Activated CD4-positive, alpha-beta T cell treated with anti-CD3 and anti-CD28 coated beads, Interleukin-2, amount 10 ng/mL, durations not matched to agents 24 days and 14 days (primary cell): ENCODE measurements at places on chromosomes 6 and 20.

- H3K27me3 ChIP-seq, result no peaks in the 10 kb centered on the region
- DNase-seq, result peak; percentile 37
- H3K4me1 ChIP-seq, result no peaks in the 10 kb centered on the region
- H3K4me3 ChIP-seq, result no peak overlapping the region
Observed at GRCh38 chr6:133546098-133546497, 304.9 kb downstream of the EYA4 start.

- no peak overlapping the region for H3K4me3 ChIP-seq
- H3K27ac ChIP-seq, result no peak overlapping the region
- H3K27me3 ChIP-seq, result peaks cover 3% of the 10 kb centered on the region
- DNase-seq, result no peak
- no peaks in the 10 kb centered on the region for H3K36me3 ChIP-seq
Observed at GRCh38 chr20:12927489-12927888, 81.3 kb upstream of the SPTLC3 start.

- no peak overlapping the region for H3K4me3 ChIP-seq
- H3K27ac ChIP-seq, result no peak overlapping the region
- DNase-seq, result no peak
- peaks cover 15% of the 10 kb centered on the region for H3K27me3 ChIP-seq
Observed at GRCh38 chr6:33727932-33728331, 16.4 kb upstream of the UQCC2 start.

DNA sequence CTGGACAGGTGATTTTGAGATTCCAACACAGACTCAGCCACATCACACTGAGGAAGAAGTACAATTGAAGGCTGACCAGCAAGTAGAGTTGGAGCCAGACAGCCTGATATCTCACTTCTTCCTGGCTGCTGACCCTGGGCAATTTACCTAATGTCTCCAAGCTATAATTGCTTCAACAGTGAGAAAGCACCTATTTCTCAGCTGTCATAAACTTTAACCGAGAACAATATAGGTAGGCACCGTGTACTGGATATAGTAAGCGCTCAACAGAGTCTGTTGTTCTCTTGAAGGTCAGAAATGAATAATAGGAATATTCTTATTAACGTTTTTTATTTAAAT is 28.3 kb downstream of the STX7 start:
- peaks cover 5% of the 10 kb centered on the region for H3K36me3 ChIP-seq
- no peaks in the 10 kb centered on the region for H3K27me3 ChIP-seq
- H3K4me3 ChIP-seq, result no peak overlapping the region

DNA sequence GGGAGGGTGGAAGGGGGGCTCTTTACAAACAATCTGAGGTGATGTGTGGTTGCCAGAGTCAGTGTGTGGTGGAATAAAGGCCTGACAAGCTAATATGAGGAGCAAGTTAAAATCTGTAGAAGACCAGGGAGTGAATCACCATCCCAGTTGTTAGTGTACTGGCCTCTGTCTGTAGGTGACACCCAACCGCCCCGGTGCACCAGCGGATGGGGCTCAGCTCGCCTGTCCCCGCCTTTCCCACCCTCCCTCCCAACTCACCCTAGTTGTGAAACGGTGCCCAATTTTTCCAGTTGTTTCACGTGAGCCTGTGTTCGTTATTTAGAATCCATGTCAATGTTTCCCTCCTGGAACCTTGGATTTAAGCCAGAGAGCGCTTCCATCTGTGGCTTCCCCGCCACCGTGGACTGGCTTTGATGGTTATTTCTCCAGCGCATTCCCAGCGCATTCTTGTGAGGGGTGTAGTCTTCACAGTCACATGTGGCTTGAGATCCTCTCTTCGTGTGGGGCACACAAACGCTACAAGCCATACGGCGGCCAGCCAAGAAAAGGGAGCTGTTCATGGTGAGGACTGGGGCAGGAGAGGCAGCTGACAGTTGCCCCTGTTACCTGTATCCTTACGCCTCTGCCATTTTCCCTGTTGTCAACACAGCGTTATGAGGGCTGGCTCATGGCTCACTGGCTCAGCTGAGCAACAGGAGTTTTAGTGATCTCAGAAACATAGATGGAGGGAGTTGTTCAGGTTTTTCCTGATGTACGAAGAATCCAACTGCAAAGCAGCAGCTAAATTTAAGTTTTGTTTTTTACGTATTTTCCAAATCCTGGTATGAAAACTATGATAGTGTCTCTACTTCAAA is 137.6 kb downstream of the ZDHHC14 start:
- peaks cover 3% of the 10 kb centered on the region for H3K36me3 ChIP-seq
- DNase-seq, result no peak
- H3K4me1 ChIP-seq, result peaks cover 16% of the 10 kb centered on the region
- H3K27ac ChIP-seq, result no peak overlapping the region
- no peaks in the 10 kb centered on the region for H3K27me3 ChIP-seq

DNA sequence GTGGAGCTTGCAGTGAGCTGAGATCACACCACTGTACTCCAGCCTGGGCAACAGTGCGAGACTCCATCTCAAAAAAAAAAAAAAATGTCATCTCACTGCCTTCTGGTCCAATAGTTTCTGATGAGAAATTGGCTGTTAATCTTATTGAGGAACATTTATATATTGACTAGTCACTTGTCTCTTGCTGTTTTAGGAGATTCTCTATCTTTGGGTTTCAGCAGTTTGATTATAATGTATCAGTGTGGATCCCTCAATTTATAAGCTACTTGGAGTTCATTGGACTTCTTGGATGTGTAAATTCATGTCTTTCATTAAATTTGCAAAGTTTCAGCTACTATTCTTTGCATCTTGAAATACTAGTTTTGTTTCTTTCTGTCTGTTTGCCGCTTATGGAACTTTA is 11.2 kb downstream of the ZGPAT start:
- no peak overlapping the region for H3K4me3 ChIP-seq
- H3K27me3 ChIP-seq, result no peaks in the 10 kb centered on the region
- no peak for DNase-seq

DNA sequence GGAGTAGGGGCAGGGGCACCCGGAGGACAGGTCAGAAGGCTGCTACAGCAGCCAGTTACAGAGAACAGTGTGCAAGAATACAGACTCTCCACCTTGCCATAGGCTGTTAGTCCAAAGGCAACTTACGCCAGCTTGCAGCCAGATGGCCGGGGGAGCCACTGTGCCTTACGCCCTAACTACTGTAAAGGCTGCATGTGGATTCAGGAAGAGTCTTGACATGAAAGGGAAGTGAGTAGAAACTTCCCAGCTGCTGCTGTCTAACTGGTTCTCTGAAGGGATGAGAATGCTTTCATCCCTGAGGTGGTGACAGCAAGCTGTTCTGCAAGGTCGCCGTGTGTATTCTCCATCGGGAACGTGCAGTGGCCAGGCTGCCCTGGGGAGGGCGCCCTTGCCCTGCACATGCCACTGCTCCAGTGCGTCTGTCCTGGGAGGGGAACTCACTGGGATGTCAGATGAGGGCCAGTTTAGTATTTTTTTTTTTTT is 46.1 kb downstream of the LYRM4 start:
- peak; percentile 74 for DNase-seq
- peaks cover 9% of the 10 kb centered on the region for H3K36me3 ChIP-seq
- no peaks in the 10 kb centered on the region for H3K27me3 ChIP-seq
- H3K4me3 ChIP-seq, result no peak overlapping the region
